Breast epithelium (tissue), 4 donors: ENCODE measurements at places on chromosomes 3 and 15.

DNA sequence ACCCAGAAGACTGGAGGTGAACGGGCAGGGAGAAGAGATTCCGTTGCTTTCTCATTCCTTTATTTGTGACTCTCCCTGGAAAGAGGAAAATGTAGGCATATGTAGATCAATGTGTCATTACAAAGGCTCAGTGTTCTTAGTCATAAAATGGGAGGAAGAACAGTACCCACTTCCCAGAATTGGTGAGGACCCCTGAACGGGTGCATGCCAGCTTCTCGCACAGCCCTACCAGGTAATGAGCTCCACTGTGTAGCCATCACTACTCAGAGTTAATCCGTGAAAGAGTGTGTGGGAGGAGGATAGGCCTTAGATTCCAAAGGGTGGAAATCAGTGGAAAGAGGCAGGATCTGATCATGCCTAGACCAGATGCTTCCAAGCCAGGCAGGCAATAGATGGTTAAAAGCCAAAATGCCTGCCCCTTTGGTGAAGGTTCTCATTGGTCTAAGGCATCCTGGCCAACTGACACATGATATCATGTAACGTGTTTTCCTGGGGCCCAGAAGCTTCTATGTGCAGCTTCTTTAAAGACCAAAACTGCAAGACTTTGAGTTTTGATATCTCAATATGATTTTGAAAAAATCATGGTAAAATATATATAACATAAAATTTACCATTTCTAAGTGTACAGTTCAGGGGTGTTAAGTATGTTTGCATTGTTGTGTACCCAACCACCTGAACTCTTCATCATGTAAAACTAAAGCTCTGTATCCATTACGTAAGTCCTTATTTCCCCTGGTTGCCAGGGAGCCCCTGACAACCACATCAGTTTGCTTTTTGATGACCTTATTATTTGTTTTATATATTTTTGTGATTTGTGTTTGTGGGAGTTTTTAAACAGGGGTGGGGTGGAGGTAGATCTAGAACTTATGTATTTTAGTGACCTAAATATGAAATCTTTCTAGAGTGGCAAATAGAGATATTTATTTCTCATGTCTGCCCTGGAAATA lies 402.2 kb upstream of the CFAP20DC start:
- no peaks in the 10 kb centered on the region for H3K4me1 ChIP-seq
- no peaks in the 10 kb centered on the region for H3K27me3 ChIP-seq
- H3K4me3 ChIP-seq: no peak overlapping the region
- H3K36me3 ChIP-seq: no peaks in the 10 kb centered on the region

DNA sequence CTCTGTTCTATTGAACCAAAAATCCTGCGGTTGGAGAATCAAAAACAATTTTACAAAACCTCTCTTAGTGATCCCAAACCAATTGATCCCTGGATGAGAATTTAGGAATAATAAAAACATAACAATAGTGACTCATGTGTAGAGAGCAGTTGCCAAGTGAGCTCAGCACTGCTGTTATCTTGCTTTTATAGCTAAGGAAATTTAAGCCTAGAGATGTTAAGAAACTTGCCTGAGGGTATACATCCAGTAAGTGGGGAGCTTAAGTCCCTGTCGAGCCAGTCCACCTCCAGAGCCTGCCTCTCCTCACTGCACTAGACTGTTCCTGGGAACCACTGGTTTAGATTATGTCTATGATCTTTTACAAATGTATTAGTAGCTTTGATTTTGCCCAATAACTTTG lies 358.4 kb upstream of the LMCD1 start:
- no peaks in the 10 kb centered on the region for H3K4me1 ChIP-seq
- no peak for DNase-seq
- H3K36me3 ChIP-seq: no peaks in the 10 kb centered on the region
- H3K27me3 ChIP-seq: no peaks in the 10 kb centered on the region
- H3K4me3 ChIP-seq: no peak overlapping the region
- H3K27ac ChIP-seq: no peak overlapping the region

DNA sequence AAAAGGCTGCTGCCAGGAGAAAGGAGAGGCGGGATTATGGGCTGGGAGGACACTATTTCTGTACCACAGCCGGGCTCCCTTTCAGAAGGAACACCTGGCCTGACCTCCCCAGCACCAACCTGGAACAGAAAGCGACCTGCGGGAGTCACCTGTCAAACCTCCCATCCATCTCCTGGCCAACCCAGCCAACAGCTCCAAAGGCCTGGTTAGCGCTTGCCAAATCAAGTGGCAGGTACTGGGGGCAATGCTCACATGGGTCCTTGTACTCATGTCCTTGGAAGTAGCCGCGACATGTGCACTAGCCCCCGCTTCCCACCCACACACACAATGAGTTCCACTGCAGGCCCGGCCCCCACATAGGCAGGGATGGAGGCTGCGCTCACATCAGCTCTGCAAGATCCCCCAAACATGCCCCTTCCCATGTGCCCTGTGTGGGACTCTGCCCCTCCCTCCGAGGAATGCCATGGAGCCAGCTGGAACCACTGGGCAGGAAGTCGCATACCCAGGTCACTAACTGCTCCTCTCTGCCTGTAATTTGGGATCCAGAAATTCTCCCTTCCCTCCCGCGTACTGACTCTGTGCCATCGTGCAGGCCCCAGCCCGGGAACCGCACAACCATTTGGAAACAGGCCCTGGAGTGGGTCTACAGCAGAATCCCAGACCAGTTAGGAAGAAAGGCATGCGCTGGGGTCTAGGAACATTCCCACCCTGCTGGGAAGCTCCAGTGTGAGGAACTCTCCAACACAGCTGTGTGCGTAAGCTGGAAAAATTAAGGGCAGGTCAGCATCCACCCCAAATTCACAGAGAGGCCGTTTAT lies 98.9 kb downstream of the LRIG1 start:
- H3K36me3 ChIP-seq: no peaks in the 10 kb centered on the region
- H3K4me3 ChIP-seq: no peak overlapping the region
- H3K27ac ChIP-seq: peak overlapping the region; percentile 50
- H3K4me1 ChIP-seq: peaks cover 8% of the 10 kb centered on the region
- H3K27me3 ChIP-seq: no peaks in the 10 kb centered on the region

- no peaks in the 10 kb centered on the region for H3K4me1 ChIP-seq
- H3K36me3 ChIP-seq: peaks cover 18% of the 10 kb centered on the region
- no peak for DNase-seq
- H3K27me3 ChIP-seq: no peaks in the 10 kb centered on the region
Measured at GRCh38 chr3:132486099-132486498, 68.8 kb downstream of the DNAJC13 start.

- H3K4me3 ChIP-seq: no peak overlapping the region
- no peak overlapping the region for H3K27ac ChIP-seq
- no peaks in the 10 kb centered on the region for H3K4me1 ChIP-seq
- H3K27me3 ChIP-seq: no peaks in the 10 kb centered on the region
- no peak for DNase-seq
Measured at GRCh38 chr3:116040152-116040551, 405.1 kb downstream of the LSAMP start.

DNA sequence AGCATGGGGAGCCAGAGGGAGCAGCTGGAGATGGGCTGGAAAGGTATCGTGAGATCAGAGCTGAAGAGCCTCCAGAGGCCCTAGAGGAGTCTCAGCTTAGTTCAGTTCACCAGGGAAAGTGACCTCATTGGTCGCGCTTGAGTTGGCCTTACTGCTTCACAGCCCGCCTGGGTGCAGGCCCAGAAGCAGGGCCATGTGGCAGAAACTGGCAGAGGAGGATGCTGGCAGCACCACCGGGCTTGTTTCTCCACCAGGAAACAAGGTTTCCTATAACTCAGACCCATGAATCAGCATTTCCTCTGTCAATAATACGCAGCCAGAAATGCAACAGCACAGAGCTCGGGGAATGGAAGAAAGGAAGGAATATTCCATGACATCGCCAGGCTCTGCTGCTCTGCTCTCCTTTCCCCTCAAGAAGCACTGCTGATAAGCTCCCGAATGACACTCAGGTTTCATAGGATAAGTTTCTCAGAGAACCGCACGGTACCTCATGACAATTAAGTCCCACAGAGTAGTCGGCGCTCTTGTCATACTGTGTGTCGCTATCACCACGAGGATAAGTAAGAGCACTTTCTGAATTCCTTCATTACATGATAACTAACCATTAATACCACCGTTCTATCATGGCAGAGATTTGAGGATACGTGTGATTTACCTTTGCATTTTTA lies 147.1 kb upstream of the LPP start:
- no peak for DNase-seq
- H3K36me3 ChIP-seq: no peaks in the 10 kb centered on the region
- H3K27me3 ChIP-seq: no peaks in the 10 kb centered on the region
- H3K27ac ChIP-seq: peak overlapping the region; percentile 19
- no peak overlapping the region for H3K4me3 ChIP-seq

DNA sequence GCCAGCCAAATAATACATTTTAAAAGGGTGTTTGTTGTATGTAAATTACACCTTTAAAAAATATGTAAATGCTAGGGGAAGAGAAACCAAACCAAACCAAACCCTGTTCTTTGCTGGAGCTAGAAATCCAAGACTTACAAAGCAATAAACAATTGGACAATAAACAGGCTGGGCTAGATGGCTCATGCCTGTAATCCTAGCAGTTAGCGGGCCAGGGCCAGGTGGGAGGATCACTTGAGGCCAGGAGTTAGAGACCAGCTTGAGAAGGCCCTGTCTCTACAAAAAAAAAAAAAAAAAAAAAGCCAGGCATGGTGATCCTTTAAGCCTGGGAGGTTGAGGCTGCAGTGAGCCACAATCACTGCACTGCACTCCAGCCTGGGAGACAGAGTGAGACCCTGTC lies 12.5 kb downstream of the STOML1 start:
- no peak overlapping the region for H3K4me3 ChIP-seq
- H3K36me3 ChIP-seq: no peaks in the 10 kb centered on the region
- no peak for DNase-seq

GRCh38 chr15:71396536-71397125 lies 281.4 kb downstream of the THSD4 start:
- DNase-seq: no peak
- no peaks in the 10 kb centered on the region for H3K36me3 ChIP-seq
- no peak overlapping the region for H3K4me3 ChIP-seq
- H3K27ac ChIP-seq: no peak overlapping the region

GRCh38 chr15:92326236-92326635 lies 67.4 kb upstream of the ST8SIA2 start:
- no peaks in the 10 kb centered on the region for H3K36me3 ChIP-seq
- DNase-seq: no peak
- no peak overlapping the region for H3K4me3 ChIP-seq
- H3K27me3 ChIP-seq: no peaks in the 10 kb centered on the region
- H3K4me1 ChIP-seq: no peaks in the 10 kb centered on the region
- H3K27ac ChIP-seq: no peak overlapping the region

GRCh38 chr3:54069961-54070360 lies 52.4 kb upstream of the CACNA2D3 start:
- H3K27ac ChIP-seq: no peak overlapping the region
- DNase-seq: no peak
- H3K4me3 ChIP-seq: no peak overlapping the region
- no peaks in the 10 kb centered on the region for H3K4me1 ChIP-seq
- no peaks in the 10 kb centered on the region for H3K27me3 ChIP-seq

- no peaks in the 10 kb centered on the region for H3K36me3 ChIP-seq
- H3K4me3 ChIP-seq: no peak overlapping the region
- no peaks in the 10 kb centered on the region for H3K4me1 ChIP-seq
- H3K27me3 ChIP-seq: no peaks in the 10 kb centered on the region
- H3K27ac ChIP-seq: no peak overlapping the region
- no peak for DNase-seq
Measured at GRCh38 chr3:167031364-167032049, 348.6 kb downstream of the ZBBX start.
